ENCODE measurements at places on chromosomes 12 and 14.

GRCh38 chr12:59763835-59764234 is 168.0 kb downstream of the SLC16A7 start:
- DNase-seq = no peak

- DNase-seq = no peak
Observed at GRCh38 chr12:2479851-2480535, 314.8 kb upstream of the FKBP4 start.

- peak; percentile 61 for DNase-seq
Observed at GRCh38 chr14:96502621-96503305, 581 bp downstream of the PAPOLA start.

- DNase-seq = peak; percentile 12
Observed at GRCh38 chr12:92140156-92140555, 5.5 kb downstream of the BTG1 start.

- no peak for DNase-seq
Observed at GRCh38 chr12:68020699-68021098, 31.5 kb downstream of the IFNG-AS1 start.

DNA sequence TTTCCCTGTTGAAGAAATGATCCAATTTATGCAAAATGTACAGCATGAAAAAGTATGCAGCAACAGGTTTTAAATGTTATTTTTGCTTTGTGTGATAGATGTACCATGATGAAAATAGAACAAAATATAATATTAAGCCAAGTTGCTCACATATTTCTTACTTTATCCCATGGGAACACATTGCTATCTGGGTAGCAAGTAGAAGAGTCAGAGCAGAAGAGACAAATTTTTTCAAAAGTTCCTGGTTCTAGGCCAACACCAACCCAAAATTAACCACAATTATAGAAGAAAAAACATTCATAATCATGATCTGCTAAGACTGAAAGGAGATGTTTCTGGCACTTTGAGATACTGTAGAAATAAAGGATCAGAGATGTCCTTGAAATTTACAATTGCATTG is 79.9 kb upstream of the SYT10 start:
- no peak for DNase-seq
